Umbilical cord (tissue), 2 donors: ENCODE measurements at places on chromosomes 11 and 22.

- no peak for DNase-seq
Observed at GRCh38 chr22:29668673-29669072, 51.1 kb upstream of the CABP7 start.

- DNase-seq: no peak
Observed at GRCh38 chr22:41620589-41621098, at the start of gene DESI1. Gene DESI1 (minus strand): TSS chr22:41621043. CDS start chr22:41620839, 204 bp downstream.

DNA sequence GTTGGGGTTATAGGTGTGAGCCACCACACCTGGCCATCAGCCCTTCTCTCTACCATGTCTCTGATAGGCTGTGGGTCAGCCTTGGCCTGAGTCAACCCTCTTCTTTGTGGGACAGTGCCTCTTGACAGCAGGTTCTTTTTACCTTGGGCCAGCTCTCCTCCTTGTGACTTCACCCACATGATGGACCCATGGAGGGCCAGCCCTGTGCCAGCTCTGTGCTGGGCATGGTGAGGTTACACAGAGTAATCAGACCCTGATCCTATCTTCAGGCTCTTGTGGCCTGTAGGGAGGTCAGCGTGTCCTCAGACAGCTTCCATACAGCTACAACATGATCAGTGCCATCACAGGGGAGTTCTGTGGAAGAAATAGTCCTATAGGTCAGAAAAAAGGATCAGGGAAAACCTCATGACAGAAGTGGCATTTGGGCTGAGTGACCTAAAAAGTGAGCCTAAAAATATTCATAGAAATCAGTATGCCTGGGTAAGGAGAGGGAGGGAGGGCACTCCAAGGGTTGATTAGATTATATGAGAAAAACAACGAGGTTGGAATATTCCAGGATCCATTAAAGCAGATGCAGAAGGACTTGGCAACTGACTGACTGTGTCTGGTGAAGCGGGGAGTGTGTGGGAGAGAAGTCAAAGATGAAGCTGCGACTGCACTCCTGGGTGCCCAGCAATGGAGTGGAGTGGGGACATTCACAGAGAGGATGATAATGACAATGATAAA lies 17.1 kb downstream of the OTOG start:
- DNase-seq: no peak

GRCh38 chr11:47527186-47527585 lies 25.7 kb downstream of the CELF1 start:
- DNase-seq: no peak

GRCh38 chr11:134560066-134560465 lies 148.0 kb upstream of the B3GAT1 start:
- no peak for DNase-seq

- DNase-seq: peak; percentile 74
Observed at GRCh38 chr11:78564490-78565467, 9.9 kb downstream of the NARS2 start.

GRCh38 chr11:64400102-64400501 lies 41.1 kb downstream of the RPS6KA4 start:
- peak; percentile 24 for DNase-seq

DNA sequence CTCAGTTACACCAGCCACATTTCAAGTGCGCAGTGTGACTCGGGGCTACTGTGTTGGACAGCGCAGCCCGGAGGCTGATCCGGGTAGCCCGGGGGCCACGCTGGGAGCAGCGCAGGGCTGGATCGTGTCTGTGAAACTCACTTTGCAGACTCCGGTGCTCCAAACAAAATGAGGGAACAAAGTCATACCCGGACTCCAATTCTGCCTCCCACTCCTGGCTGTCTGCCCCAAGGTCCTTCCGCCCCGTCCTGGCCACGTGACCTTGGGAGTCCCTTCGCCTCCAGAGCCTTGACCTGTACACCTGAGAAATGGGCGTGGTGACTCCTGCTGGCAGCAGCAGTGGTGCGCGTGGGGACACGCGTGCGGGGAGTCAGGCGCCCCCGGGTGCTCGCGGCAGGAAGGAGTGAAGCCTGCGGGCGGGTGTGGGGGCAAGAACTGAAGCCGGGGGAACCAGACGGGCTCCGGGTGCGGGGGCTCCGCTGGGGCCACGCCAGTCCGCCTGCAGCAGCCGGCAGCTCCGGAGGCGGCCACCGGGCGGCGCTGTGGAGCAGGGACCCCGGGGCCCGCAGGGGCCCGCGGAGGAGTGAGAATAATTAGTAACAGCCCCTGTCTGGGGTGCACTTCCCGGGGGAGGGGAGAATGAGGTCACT lies 42.4 kb downstream of the KCNJ4 start:
- no peak for DNase-seq

DNA sequence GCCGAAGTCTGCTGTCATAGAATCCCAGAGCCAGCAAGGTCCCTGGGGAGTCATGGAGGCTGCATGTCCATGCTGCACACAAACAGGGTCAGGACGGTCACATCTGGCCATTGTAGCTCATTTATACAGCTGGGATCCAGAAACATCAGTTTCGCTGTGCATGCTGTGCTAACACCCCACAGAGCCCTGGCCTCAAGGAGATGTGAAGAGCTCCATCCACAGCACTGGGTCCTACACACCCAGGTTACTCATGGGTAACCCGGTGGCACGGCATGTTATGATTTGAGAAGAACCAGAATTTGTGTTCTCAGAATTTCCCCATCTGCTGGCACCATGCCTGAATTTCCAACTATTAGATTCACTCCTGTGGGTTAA lies 146.3 kb upstream of the ARHGAP20 start:
- peak; percentile 32 for DNase-seq

DNA sequence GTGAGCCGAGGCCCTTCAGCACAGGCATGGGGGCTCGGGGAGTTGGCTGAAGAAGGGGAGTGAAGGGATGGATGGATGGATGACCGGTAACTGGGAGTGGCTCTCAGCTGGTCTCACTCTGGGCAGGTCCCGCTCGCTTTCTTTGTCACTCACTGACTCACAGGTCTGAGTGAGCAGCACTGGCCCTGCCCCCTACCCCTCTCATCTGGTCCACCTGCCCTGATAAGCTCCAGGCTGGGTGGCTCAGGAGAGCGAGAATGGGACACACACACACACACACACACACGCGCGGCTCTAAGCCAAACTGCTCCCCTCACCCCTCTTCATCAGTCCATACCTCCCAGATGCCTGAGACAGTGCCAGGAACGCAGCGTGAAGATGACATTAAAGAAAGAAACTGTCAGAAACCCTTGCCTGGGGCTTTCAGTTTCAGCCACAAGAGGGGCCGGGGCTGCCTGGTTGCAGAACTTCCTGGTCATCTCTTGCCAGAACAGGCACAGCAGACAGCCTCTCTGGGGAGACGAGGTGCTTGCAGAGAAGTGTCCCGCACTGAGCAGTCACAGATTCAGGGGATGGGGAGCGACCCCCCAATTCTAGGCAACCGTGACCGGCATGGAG lies 16.5 kb upstream of the SHISAL1 start:
- no peak for DNase-seq

- no peak for DNase-seq
Observed at GRCh38 chr11:12285811-12286222, 91.6 kb upstream of the PARVA start.

GRCh38 chr11:46307785-46308341 lies 30.4 kb downstream of the CREB3L1 start:
- no peak for DNase-seq

GRCh38 chr11:36469063-36469462 lies 41.0 kb downstream of the TRAF6 start:
- DNase-seq: no peak

DNA sequence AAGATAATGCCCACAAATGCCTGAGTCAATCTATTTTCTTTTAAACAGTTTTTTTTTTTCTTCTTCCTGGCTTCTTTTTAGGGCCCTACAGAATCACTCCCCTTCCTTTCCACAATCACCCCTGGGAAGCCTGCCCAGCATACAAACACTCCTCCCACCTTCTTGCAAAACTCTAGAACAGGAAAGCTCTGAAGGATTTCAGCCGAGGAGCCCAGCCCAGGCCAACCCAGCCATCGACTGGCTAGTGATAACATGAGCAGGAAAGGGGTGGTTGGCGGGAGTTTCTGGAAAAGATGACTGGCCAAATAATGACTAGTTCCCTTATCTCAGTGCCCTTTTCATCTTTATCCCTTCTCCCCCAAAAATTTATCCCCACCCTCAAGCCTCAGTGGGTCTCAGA lies 68.2 kb downstream of the USP35 start:
- DNase-seq: peak; percentile 98

DNA sequence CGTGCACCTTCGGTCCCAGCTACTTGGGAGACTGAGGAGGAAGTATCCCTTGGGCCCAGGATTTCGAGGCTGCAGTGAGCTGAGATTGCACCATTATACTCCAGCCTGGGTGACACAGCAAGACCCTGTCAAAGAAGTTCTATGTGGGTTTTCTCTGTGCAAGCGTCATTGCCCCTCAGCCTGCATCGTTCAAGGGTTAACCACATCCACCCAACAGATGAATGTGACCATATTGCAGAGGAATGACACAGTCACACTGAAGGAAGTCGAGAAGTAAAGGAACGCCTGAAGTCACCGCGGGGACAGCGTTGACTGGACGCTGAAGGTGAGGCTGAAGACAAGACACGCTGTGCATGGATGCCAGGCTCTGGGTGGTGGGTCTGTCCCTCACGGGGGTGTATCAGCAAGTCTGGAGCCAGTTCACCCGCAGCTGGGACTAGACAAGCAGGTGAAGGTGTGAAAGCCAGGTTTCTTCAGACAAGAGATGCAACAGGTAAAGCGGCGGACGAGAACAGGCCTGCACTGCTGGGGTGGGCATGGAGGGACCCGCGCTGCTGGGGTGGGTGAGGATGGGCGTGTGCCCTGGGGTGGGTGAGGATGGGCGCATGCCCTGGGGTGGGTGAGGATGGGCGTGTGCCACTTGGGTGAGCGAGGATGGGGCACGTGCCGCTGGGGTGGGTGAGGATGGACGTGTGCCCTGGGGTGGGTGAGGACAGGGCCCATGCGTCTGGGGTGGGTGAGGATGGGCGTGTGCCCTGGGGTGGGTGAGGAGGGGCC lies 36.5 kb upstream of the TOLLIP start:
- no peak for DNase-seq

DNA sequence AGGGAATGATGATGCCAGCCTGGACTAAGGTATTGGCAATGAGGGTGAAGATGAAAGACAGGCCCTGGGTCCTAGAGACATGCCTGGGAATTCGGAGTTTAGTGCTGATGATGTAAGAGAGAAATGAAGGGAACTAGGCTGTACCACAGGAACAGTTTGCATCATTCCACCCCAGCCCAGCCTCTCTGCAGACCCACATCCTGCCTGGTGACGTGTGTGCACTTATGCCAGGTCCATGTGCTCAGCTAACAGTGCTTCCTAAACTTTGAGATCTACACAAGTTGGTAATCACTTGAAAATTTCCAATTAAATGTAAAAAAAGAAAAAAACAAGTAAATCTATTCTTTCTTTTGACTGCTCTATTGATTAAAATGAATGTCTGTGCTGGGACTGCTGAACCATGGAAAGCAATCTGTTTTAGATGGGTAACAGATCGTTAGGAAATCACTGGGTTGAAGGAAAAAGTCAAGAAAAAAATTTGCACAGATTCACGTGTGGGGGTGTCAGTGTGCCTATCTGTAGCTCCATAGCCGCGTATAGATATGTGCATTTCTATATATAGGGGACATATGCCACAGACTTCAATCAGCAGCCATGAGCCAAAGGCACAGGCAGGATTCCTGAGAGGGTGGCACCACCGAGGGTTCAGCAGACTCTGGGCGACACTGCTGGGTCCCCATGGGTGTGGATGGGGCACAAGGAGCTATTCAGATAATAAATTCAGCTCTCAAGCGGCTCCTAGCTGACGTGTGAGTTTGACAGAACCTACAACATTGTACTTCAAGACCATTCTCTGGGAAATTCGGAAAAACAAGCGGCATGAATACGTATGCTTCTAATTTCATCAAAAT lies 131.1 kb upstream of the OPCML start:
- DNase-seq: no peak

- DNase-seq: no peak
Observed at GRCh38 chr11:126573325-126573978, 218.0 kb downstream of the ST3GAL4 start.

GRCh38 chr11:14967581-14968243 lies 4.4 kb downstream of the CALCA start:
- no peak for DNase-seq

DNA sequence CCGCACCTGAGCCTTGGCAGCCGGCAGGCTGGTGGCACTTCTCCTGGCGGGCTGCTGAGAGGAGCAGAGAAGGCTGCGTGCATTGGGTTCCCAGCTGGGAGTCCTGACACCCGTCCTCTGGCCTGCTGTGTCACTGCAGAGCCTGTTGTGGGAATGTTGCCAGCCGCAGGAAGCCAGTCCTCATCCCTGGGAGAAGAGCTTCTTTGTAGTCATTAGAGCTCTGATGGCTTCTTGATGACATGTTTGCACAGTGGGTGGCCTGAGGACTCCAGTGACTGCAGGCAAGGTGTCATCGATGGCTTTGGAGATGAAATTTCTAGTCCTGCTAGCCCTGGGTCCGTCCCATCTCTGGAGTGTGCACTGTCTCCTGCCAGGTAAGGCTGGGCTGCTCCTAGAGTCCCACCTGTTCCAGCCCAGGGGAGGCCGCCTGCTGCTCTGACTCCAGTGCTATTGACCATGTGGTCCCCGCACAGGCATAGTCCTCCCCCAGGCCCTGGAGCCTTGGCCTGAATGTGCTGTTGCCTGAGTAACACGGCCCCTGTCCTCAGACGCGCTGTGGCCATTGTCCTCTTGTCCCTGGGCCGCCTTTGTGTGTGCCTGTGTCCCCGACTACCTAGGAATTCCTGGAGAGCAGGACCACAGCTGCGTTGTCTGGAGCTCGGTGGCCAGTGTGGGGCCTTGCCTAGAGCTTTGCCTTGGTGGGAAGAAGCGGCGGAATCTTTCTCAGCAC lies 129.2 kb downstream of the CACNA1I start:
- no peak for DNase-seq

DNA sequence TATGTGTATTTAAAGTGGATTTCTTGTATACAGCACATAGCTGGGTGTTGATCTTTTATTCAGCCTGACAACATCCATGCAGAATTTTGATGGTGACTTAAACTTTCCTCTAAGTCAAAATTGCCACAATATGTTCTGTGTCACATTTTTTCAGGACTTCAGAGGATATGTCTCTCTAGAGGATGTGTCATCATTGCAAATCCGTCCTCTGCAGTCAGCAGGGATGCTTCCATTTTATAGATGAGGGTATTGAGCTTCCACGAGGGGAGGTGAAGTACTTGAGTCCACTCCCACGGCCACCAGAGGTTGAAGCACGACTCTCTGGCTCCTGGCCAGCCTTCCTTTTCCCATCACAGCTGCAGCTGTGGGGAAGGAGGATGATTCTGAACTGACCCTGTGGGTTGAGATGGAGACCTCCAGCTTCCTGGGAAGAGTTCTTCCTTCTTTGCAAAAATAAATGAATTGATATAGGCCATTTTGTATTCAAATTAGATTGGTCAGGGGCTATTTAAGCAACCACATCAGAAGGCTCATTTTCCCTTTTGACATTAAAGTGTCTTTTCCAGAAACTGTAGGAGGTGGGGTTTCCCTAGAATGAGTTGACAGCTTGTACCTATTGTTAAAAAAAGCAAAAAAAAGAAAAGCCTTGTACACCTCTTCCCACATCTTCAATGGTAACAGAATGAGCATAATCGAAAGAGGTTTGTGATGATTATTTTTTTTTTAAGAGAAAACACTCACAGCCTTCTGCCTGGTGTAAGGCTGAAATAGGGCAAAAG lies 55.2 kb upstream of the MYEOV start:
- no peak for DNase-seq

GRCh38 chr11:95829580-95830259 lies 39.4 kb downstream of the CEP57 start:
- DNase-seq: no peak
